Spinal cord (tissue), 10 donors: ENCODE measurements at places on chromosomes 2 and 18. TPM values are rescaled to one million over a fixed set of nuclear protein-coding genes. Genes with fewer than 3 reads are reported as not detected.

The RAX gene
- total RNA-seq: 0.22 TPM

GRCh38 chr18:52216666-52217065 lies 123.3 kb upstream of the DCC start:
- H3K36me3 ChIP-seq: no peaks in the 10 kb centered on the region
- H3K4me3 ChIP-seq: no peak overlapping the region
- H3K27me3 ChIP-seq: no peaks in the 10 kb centered on the region
- no peak for DNase-seq
- no peak overlapping the region for H3K27ac ChIP-seq

DNA sequence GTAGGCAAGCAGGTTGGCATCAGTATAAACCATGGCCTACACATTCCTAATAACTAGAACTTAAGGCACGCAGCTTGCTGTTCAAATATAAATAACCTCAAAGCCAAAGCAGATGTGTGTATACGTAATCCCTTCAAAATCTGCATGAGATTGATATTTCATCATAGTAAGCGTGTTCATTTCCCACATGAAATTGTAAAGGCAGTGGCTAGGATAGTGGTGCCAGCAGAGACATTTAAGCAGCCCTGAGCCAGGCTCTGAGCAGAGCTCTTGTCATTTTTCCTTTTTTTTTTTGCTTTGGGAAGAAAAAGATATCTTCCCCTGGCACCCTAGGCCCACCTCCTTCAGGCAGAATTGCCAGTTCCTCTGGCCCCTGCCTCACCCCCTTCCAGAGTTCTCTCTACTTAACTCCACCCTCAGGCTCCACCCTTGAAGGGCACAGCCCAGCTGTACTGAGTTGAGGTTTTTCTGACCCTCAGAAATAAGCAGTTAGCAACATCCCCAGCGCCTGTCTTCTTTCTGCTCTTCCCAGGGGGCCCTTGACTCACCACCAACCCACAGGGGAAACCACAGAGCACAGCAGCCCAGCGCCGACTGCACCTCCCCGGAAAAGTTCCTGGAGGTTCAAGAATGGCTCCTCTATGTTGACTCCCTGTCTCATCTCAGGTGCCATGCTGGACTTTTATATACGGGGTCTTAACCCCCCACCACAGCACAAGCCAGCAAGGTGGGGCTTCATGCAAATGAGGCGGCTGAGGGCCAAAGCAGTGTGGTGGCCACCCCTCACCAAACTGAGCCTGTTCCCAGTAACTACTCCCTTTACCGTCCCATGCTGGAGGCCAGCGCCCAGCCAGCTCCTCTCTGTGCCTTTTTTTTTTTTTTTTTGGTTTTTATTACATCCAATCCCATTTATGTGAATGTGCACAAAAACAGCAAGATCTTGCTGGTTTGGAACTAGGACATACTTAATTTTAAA lies 84.7 kb downstream of the EHD3 start:
- H3K36me3 ChIP-seq: no peaks in the 10 kb centered on the region
- H3K27me3 ChIP-seq: no peaks in the 10 kb centered on the region
- no peak overlapping the region for H3K4me3 ChIP-seq

GRCh38 chr18:7381307-7381706 lies 150.4 kb downstream of the LRRC30 start:
- no peak overlapping the region for H3K27ac ChIP-seq
- no peak for DNase-seq
- no peak overlapping the region for H3K4me3 ChIP-seq
- H3K36me3 ChIP-seq: no peaks in the 10 kb centered on the region
- H3K27me3 ChIP-seq: peaks cover 2% of the 10 kb centered on the region

The TMEFF2 gene
- 46.7 TPM for total RNA-seq

The MAP2 gene
- total RNA-seq: 541 TPM

The MYO5B gene
- 5.9 TPM for total RNA-seq

The ACTG2 gene
- 5.3 TPM for total RNA-seq

GRCh38 chr2:138121666-138122661 lies 157.7 kb downstream of the HNMT start:
- H3K36me3 ChIP-seq: no peaks in the 10 kb centered on the region
- no peak for DNase-seq
- no peaks in the 10 kb centered on the region for H3K27me3 ChIP-seq
- no peak overlapping the region for H3K27ac ChIP-seq
- H3K4me3 ChIP-seq: no peak overlapping the region

The GAL3ST2 gene
- 0.50 TPM for total RNA-seq

DNA sequence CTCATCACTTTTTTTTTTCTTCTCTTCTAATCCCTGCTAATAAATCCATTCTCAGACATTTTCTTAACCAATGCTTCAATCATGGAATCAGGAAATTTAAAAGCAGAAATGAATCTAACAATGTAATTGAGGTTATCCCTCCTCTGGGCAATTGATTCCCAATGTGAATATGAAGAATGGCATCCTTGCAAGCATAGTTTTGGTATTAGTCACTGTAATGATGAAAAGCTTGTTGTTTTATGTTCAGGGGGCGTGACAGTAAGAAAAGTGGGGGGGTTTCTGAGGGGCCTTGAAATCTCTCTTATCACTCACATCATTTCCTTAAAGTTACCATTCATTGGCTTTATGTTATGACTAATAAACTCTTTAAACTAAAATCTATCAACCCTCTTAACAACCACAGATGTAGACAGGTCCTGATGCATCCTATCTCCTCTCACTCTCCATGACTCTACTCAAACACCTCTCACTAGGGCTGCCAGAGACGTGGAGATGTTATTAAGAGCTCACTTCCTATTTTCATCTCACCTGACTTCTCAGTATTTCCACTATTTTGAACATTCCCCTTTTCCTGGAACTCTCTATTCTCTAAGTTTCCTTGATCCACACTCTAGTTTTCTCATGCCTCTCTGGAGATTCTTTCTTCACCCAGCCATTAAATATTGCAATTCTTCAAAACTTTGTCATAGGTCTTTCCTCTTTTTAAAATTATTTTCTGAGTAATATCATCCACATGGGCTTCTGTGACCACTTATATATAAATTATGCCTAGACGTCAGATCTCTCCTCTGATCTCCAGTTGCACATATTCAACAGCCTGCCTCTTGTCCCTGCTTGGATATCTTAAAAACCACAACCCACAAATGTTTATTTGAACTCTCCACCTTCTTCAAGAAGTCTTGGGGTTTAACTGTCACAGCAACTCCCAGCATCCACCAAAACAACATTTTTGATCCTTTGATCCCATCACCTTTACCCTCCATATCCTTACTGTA lies 332.9 kb downstream of the CDH2 start:
- H3K27ac ChIP-seq: no peak overlapping the region
- H3K4me1 ChIP-seq: no peaks in the 10 kb centered on the region
- DNase-seq: no peak
- H3K36me3 ChIP-seq: no peaks in the 10 kb centered on the region
- no peak overlapping the region for H3K4me3 ChIP-seq
- no peaks in the 10 kb centered on the region for H3K27me3 ChIP-seq

The RUFY4 gene
- 0.10 TPM for total RNA-seq

GRCh38 chr2:70668432-70668831 lies 99.6 kb downstream of the ADD2 start:
- H3K27ac ChIP-seq: no peak overlapping the region
- DNase-seq: no peak
- H3K36me3 ChIP-seq: peaks cover 85% of the 10 kb centered on the region
- H3K4me1 ChIP-seq: peaks cover 3% of the 10 kb centered on the region

The REG1B gene
- total RNA-seq: not detected

The TUBA4B gene
- not detected for total RNA-seq

DNA sequence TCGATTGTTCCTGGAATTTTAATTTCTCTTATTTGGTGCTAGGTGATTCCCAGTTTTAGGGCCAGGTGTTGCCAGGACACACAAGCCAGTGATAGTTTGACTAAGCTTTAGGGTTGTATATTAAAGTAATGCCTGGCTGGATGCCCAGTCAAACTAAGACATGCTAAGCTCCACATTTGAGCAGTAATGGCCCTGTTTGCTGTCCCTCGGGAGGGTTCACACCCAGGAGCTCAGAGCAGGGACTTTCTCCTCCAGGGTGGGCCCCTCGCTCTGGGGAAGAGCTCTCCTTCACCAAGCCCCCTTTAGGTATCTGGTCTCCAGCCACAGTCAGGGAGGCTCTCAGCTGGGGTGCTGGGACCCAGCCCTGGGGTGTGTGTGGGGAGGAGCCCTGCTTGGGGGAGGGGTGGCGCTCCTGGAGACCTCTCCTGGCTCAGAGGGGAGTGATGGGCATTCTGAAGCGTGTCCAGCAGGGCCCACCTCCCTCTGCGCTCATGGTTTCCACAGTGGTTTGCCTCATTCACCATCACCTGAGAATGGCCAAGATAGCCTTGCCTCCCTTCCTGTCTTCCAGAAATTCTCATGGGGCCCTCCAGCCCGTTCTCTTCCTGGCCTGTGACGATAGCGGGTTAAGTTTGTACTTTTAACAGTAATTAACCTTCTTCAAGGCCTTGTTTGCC lies 31.7 kb downstream of the INPP4A start:
- H3K36me3 ChIP-seq: peaks cover 12% of the 10 kb centered on the region
- no peak for DNase-seq
- H3K27me3 ChIP-seq: no peaks in the 10 kb centered on the region
- H3K4me1 ChIP-seq: peaks cover 69% of the 10 kb centered on the region

The OSBPL6 gene
- 18.8 TPM for total RNA-seq

GRCh38 chr2:157751462-157752058 lies 122.9 kb upstream of the ACVR1C start:
- H3K4me1 ChIP-seq: peaks cover 3% of the 10 kb centered on the region
- peaks cover 14% of the 10 kb centered on the region for H3K36me3 ChIP-seq
- H3K4me3 ChIP-seq: no peak overlapping the region
- H3K27ac ChIP-seq: no peak overlapping the region
- DNase-seq: no peak
- no peaks in the 10 kb centered on the region for H3K27me3 ChIP-seq

The MYO3B gene
- 0.61 TPM for total RNA-seq

- H3K4me3 ChIP-seq: no peak overlapping the region
- no peak overlapping the region for H3K27ac ChIP-seq
Observed at GRCh38 chr2:149899390-149899789, 311.8 kb upstream of the MMADHC start.

GRCh38 chr2:39160982-39161381 lies 40.1 kb upstream of the SOS1 start:
- no peaks in the 10 kb centered on the region for H3K4me1 ChIP-seq
- no peaks in the 10 kb centered on the region for H3K36me3 ChIP-seq
- no peak overlapping the region for H3K27ac ChIP-seq
- DNase-seq: no peak
- H3K4me3 ChIP-seq: no peak overlapping the region

The SCG2 gene
- total RNA-seq: 39.1 TPM

DNA sequence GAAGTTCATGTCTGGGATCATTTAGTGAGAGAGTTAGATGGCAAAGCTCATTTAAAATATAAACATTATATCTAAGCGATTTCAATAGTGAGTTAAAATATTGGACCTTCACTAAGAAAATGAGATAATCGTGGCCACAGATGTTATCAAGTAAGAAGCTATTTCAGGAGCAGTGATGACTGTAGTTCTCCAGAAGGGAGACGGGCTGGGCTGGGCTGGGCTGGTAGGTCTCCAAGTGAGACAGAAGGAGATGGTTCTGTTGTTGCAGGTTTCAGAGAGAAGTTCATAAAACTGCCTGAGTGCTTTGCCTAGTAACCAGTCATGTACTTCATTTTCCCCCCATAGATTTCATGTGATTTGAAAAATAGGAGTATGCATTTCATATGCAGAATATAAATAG lies 130.1 kb upstream of the DAPL1 start:
- no peak overlapping the region for H3K4me3 ChIP-seq
- H3K27ac ChIP-seq: no peak overlapping the region
- no peaks in the 10 kb centered on the region for H3K27me3 ChIP-seq

DNA sequence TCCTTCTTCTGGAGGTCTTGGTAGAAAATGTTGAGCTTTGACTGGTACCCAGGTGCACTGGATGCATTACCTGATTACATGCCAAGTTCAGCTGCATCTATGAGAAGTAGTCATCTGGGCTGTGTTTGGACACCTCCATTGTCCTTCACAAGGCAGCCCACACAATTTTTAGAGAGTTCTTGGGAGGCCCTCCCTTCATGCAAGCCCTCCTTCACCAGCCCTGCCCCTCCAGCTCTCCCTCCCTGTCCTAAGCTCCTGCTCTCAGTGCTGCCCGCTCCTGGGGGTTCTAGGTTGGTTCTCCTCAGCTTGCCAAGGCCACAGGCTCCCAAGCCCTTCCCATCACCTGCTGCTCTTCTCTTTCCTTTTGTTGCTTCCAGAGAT lies 148.7 kb downstream of the DYSF start:
- H3K27me3 ChIP-seq: no peaks in the 10 kb centered on the region
- H3K4me3 ChIP-seq: no peak overlapping the region
